ENCODE measurements at places on chromosomes 6 and 20.

DNA sequence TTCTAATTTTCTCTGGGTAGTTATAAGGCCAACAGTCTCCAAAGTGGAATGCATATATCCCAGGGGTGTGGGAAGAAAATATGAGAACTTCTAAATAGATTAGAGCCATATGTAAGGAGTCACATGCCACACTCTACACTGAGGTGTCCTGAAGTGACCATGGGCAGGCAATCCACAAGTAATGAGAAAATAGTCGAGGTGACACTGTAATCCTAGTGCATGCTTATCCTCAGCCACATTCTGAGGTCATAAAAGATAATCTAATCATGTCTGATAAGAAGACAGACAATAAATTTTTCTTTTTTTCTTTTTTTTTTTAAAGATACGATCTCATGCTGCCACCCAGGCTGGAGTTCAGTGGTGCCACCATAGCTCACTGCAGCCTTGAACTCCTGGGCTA is 62.2 kb downstream of the CD164 start:
- no peak for DNase-seq

GRCh38 chr20:19789446-19789845 is 31.4 kb downstream of the RIN2 start:
- DNase-seq: no peak

GRCh38 chr6:122154912-122155575 is 244.4 kb upstream of the HSF2 start:
- DNase-seq: no peak

- DNase-seq: no peak
Observed at GRCh38 chr6:166614589-166614988, 12.5 kb downstream of the RPS6KA2 start.

DNA sequence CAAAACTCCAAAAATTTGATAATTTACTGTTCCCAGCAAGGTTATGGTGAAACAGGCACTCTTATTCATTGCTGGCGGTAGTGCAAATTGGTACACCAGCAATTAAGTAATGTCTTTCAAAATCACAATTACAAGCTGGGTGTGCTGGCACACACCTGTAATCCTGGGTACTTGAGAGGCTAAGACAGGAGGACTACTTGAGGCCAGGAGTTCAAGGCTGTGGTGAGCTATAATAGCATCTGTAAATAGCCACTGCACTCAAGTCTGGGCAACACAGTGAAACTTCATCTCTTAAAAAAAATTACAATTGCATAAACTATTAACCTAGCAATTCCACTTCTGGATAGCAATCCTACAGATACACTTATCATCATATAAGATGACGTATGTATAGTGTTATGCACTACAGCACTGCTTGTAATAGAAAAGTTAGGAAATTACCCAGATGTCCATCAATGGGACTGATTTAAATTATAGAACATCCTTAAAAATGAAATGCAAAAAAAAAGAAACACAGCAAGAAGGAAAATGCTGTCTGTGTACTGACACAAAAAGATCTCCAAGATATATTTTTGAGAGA is 31.4 kb downstream of the NCOA6 start:
- no peak for DNase-seq

- DNase-seq: no peak
Observed at GRCh38 chr20:49435639-49436038, 46.8 kb downstream of the KCNB1 start.

DNA sequence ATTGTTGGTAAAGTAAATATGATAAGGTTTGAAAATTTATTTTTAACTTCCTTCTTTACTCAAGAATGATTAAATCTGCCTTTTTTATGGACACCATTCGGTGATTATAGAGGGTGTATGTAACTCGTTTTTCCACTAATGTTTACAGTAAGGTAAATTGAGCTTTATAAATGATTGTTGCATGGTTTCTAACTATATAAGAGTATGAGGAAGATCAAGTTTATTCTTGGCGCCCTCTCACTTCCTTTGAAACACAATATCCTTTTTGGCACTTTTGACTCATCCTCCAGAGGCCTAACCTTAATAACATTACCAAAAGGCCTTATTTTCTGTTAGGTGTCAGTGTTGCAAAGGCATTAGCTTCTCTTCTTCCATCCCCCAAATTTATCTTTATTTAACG is 41.8 kb upstream of the MTRF1L start:
- no peak for DNase-seq

- DNase-seq: no peak
Observed at GRCh38 chr6:13194852-13195251, 133.5 kb downstream of the TBC1D7 start.
